ENCODE measurements at places on chromosomes 4 and X. TPM values are rescaled to one million over a fixed set of nuclear protein-coding genes. Genes with fewer than 3 reads are reported as not detected.

- H3K27me3 ChIP-seq: no peaks in the 10 kb centered on the region
- H3K4me3 ChIP-seq: no peak overlapping the region
- H3K27ac ChIP-seq: no peak overlapping the region
- no peak for DNase-seq
Observed at GRCh38 chr4:172147687-172148086, 334.5 kb downstream of the GALNTL6 start.

DNA sequence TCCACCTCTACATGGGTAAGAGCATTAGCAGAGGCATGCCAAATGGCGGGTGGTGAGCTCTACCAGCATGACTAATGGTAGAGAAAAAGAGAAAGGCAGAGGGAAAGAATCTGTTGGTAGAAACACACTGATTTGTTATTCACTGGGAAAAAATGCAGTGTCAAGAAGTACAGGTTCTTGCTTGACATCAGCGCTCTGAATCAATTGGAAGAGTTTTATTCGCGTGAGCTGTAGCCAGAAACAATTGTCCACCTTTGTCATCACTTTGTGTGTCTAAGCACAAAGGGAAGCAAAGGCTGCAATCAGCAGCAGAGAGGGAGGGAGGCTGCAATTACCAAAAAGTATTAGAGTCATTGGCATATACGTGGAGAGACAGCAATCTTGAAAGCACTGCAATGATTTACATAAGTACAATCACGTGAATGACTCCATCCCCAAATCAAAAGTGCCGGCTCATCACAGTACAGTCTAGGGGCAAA lies 67.7 kb upstream of the HS3ST1 start:
- no peaks in the 10 kb centered on the region for H3K4me1 ChIP-seq
- no peaks in the 10 kb centered on the region for H3K36me3 ChIP-seq
- no peaks in the 10 kb centered on the region for H3K27me3 ChIP-seq
- no peak for DNase-seq
- H3K4me3 ChIP-seq: no peak overlapping the region
- H3K27ac ChIP-seq: no peak overlapping the region

RASL11B gene
- 1.0 TPM for total RNA-seq

DNA sequence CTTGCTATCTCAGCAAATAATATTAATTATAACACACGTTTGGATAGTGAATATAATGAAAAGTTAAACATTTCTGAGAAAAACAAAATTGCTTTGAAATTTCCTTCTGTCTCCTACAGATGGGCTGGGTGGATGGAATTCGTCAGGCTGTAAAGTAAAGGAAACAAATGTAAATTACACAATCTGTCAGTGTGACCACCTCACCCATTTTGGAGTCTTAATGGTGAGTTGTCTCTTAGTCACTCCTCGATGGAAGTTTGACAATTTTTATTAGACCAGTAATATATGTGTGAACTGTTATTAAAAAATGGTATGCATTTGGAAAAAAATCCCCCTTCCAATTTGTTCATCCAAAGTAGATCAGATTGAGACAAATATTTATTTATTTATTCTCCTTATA lies 92.5 kb upstream of the BRS3 start:
- no peak overlapping the region for H3K27ac ChIP-seq
- H3K4me1 ChIP-seq: no peaks in the 10 kb centered on the region
- H3K4me3 ChIP-seq: no peak overlapping the region
- DNase-seq: no peak
- H3K27me3 ChIP-seq: peaks cover 12% of the 10 kb centered on the region
- H3K36me3 ChIP-seq: no peaks in the 10 kb centered on the region

- H3K4me3 ChIP-seq: no peak overlapping the region
- no peaks in the 10 kb centered on the region for H3K27me3 ChIP-seq
- no peaks in the 10 kb centered on the region for H3K36me3 ChIP-seq
- no peak for DNase-seq
- H3K27ac ChIP-seq: no peak overlapping the region
Observed at GRCh38 chr4:173171987-173172386, 3.4 kb downstream of the GALNT7 start.

GRCh38 chr4:147851135-147851534 lies 119.2 kb downstream of the ARHGAP10 start:
- no peaks in the 10 kb centered on the region for H3K36me3 ChIP-seq
- peaks cover 9% of the 10 kb centered on the region for H3K4me1 ChIP-seq
- no peak for DNase-seq
- no peaks in the 10 kb centered on the region for H3K27me3 ChIP-seq

- DNase-seq: no peak
- no peak overlapping the region for H3K27ac ChIP-seq
- H3K27me3 ChIP-seq: no peaks in the 10 kb centered on the region
- H3K4me1 ChIP-seq: peaks cover 18% of the 10 kb centered on the region
- H3K36me3 ChIP-seq: no peaks in the 10 kb centered on the region
Observed at GRCh38 chr4:83581411-83582288, 45.7 kb downstream of the GPAT3 start.

- no peaks in the 10 kb centered on the region for H3K36me3 ChIP-seq
- no peaks in the 10 kb centered on the region for H3K27me3 ChIP-seq
- H3K4me1 ChIP-seq: no peaks in the 10 kb centered on the region
Observed at GRCh38 chr4:139715746-139716391, 50.2 kb downstream of the MGST2 start.

GRCh38 chr4:140315970-140316369 lies 57.5 kb upstream of the SCOC start:
- H3K36me3 ChIP-seq: no peaks in the 10 kb centered on the region
- no peak overlapping the region for H3K27ac ChIP-seq
- no peak for DNase-seq
- H3K27me3 ChIP-seq: no peaks in the 10 kb centered on the region

DNA sequence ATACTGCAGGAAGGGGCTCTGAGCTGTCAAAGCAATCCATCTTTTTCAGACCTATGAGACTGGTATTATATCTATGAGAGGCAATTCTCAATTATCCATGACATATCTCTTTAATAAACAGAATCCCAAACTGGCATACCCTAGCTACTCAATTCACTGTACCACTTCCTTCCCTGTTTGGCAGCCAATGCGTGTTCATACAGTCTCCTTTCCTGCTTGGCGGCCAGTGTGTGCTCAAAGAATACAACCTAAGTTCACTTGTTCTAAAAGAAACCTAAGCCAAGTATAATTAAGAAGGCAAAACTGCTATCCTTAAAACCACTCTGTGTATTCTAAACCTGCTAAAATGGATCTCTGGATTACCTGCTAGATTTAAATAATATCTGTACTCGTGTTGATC lies 38.3 kb downstream of the ARHGEF9 start:
- H3K4me3 ChIP-seq: no peak overlapping the region
- H3K36me3 ChIP-seq: no peaks in the 10 kb centered on the region
- peaks cover 5% of the 10 kb centered on the region for H3K4me1 ChIP-seq
- H3K27ac ChIP-seq: peak overlapping the region; percentile 53

- H3K36me3 ChIP-seq: no peaks in the 10 kb centered on the region
- peaks cover 39% of the 10 kb centered on the region for H3K4me1 ChIP-seq
- DNase-seq: peak; percentile 80
Observed at GRCh38 chr4:168634276-168634802, 137.5 kb downstream of the PALLD start.

TRO gene
- total RNA-seq: 4.2 TPM

L1CAM gene
- total RNA-seq: 0.74 TPM

DNA sequence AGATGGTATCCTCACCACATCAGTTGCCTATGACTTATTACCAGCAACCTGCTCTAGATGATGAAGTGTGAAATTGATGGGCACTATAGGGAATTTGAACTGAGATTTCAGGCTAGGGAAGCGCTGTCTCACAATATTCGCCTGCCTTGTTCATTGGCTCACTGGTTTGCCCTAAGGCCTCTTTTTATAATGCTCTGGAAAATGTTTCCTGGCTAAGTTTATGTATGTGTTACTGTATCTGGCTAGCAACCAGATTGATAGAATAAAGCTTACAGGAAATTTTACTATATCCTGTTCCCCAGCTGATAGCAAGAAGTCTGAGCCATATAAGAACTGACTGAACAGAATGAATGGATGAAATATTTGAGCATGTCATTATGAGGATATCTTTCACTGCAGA lies 71.6 kb downstream of the GSTCD start:
- H3K27ac ChIP-seq: no peak overlapping the region
- H3K36me3 ChIP-seq: no peaks in the 10 kb centered on the region
- no peak overlapping the region for H3K4me3 ChIP-seq
- peak; percentile 10 for DNase-seq
- no peaks in the 10 kb centered on the region for H3K27me3 ChIP-seq

DCAF12L2 gene
- total RNA-seq: 0.20 TPM

DNA sequence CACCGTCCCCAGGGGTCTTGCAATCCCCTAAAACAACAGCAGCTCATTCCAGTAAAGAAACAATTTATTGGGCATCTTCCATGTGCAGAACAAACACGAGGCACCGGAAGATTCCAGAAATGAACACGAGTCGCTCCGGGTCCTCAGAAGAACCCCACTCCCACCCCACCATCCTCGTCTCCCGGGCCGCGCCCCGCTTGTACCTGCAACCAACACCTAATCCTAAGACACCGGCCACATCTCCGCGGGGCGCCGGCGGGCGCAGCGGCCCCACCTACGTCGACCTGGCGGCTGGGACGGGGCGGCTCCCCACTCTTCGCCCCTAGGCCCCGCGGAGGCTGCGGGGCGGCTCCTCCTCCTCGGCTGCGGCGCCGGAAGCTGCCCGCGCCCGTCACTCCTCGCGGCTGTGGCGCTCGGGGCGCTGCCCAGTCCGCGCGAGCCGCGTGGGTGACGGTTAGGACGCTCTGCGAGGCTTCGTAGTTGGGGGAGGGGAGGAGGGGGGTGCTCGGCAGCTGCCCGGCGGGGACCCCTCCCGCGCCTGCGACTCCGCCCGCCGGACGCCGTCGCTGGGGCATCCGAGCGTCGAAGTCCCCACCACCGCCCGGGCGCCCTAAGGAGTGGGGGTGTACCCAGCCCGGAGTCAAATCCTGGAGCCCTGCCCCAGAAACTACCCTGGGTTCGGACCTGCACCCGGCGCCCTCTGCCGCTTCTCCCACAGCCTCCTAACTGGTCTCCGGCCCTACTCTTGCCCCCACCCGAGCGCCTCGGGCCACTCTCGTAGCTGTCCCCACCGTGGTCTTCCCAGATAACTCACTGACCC lies at the start of gene CCDC158:
CCDC158 (minus strand) TSS at position 380 of the 820 bp plus-strand sequence. CDS start 17,934 bp downstream, outside the sequence.
- peaks cover 3% of the 10 kb centered on the region for H3K27me3 ChIP-seq
- no peak within 1 kb of the TSS for H3K27ac ChIP-seq
- peak; percentile 40 for DNase-seq
- H3K4me3 ChIP-seq: peak within 1 kb of the TSS; percentile 32
- H3K36me3 ChIP-seq: no peaks in the 10 kb centered on the region

RXFP1 gene
- 2.5 TPM for total RNA-seq

DNA sequence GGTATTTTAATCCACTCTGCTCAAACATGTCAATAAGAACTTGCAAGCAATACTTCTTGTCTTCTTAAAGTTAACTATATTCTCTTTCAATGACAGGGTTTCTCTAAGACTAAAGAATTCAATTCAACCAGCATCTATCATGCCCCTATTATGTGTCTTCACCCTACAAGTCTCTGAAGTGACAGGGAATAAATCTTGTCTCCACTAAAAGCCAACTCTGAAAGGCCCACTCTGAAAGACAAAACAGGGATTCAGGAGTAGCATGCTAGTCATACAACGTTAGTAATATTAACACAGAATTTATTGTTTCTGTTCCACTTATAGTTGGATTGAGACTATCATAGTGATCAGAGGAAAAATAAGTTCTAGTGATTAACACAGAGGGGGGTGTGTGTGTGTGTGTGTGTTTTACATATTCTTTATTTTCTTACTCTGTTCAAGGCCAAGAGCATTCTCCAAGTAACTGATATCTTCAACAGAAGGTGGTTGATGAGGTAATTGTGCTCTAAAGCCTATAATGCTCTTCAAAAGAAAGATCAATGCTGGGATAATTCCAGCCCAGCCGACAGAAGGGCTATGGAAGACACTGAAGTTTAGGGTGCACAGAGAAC lies 122.4 kb upstream of the DCLK2 start:
- no peaks in the 10 kb centered on the region for H3K27me3 ChIP-seq
- H3K36me3 ChIP-seq: no peaks in the 10 kb centered on the region
- DNase-seq: no peak
- no peak overlapping the region for H3K27ac ChIP-seq

UGT8 gene
- total RNA-seq: 9.9 TPM

Data from lung (tissue), 17 donors.